ENCODE measurements at places on chromosomes 7 and 10. TPM values are rescaled to one million over a fixed set of nuclear protein-coding genes. Genes with fewer than 3 reads are reported as not detected.

The ZWINT gene
- 1.2 TPM for total RNA-seq

The TSPAN12 gene
- 85.0 TPM for total RNA-seq

The PLXDC2 gene
- 10.7 TPM for total RNA-seq

The PTPRN2 gene
- 1.1 TPM for total RNA-seq

The NUTM2B gene
- total RNA-seq: 0.99 TPM

The SPDYE5 gene
- not detected for total RNA-seq

The DYNC1I1 gene
- 23.7 TPM for total RNA-seq

The SRGN gene
- 105 TPM for total RNA-seq

DNA sequence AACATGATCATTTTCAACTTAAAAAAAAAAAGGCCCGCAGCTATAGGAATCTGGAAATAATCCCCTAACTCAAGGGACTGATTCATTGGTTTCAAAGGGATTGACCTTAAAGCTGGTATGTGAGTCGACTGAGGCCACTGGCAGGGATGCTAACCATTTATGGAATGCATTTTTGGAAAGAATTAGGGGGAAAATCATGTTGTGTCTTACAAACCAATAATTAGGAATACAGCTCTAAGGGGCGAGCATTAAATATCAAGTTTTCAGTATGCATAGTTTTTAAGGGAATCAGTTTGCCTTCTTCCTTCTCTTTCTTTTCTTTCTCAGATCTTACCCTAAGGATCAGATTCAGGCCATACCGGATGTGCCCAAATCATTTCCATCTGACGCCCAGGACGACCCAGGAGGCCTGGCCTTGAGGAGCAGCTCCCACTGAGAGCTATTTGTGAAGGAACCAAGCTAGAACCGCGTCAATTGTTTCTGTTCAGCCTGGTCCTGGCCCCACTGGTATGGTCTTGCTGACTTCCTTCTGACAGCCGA, 48.7 kb downstream of the BPGM start:
- no peaks in the 10 kb centered on the region for H3K36me3 ChIP-seq
- peaks cover 21% of the 10 kb centered on the region for H3K4me1 ChIP-seq
- no peak overlapping the region for H3K4me3 ChIP-seq
- no peaks in the 10 kb centered on the region for H3K27me3 ChIP-seq

GRCh38 chr10:100507357-100507732, 12.3 kb downstream of the SEC31B start:
- no peak overlapping the region for H3K4me3 ChIP-seq
- H3K4me1 ChIP-seq: no peaks in the 10 kb centered on the region
- no peaks in the 10 kb centered on the region for H3K36me3 ChIP-seq
- DNase-seq: no peak
- H3K27me3 ChIP-seq: no peaks in the 10 kb centered on the region

GRCh38 chr7:100369105-100369504, 4.2 kb upstream of the PILRA start:
- no peak overlapping the region for H3K27ac ChIP-seq
- H3K36me3 ChIP-seq: no peaks in the 10 kb centered on the region
- no peak overlapping the region for H3K4me3 ChIP-seq
- DNase-seq: peak; percentile 67
- no peaks in the 10 kb centered on the region for H3K4me1 ChIP-seq
- no peaks in the 10 kb centered on the region for H3K27me3 ChIP-seq

- DNase-seq: no peak
- H3K4me3 ChIP-seq: no peak overlapping the region
- no peaks in the 10 kb centered on the region for H3K4me1 ChIP-seq
These were observed 18.3 kb upstream of the CPXM2 start for GRCh38 chr10:123909866-123910265.

DNA sequence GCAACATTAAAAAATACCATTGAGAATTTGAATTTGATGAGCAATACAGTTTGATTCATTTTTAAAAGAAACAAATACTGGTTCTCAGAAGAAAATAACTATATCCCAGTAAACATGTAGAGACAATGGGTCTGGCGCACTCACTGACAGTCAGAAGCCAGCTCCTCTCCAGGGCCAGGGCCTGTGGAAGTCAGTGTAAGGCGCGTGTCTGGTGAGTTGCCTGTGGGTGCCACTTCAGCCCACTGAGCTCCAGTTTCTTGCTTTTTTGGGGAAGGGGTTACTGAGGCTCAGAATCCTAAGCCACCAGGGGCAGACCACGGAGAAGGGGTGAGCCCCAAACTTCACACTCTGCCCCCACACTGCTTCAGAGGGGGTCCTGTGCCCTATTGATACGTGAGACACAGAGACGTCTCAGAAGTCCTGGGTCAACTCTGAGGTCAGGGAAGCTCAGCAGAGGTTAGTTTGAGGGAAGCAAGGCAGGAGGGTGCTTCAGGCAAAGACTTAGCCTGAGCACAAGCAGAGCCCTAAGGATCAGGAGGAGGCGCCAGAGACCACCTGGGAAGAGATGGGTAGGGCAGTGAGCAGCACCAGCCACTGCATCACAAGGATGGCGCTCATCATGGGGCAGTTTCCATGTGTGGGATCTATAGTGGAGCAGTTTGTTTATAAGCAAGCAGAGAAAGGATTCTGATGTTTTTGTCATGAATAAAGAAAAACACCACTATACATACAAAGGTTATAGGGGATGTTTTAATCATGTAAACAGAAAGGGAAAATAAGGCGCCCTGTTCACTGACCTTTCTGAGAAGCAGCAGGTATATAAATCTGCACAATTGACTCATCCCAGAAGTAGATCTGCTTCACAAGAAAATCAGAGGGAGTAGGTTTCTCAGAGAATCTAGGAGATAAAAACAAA, 95.7 kb downstream of the PKD1L1 start:
- no peak overlapping the region for H3K4me3 ChIP-seq
- no peaks in the 10 kb centered on the region for H3K27me3 ChIP-seq
- DNase-seq: no peak
- H3K4me1 ChIP-seq: no peaks in the 10 kb centered on the region
- H3K27ac ChIP-seq: no peak overlapping the region
- H3K36me3 ChIP-seq: no peaks in the 10 kb centered on the region

DNA sequence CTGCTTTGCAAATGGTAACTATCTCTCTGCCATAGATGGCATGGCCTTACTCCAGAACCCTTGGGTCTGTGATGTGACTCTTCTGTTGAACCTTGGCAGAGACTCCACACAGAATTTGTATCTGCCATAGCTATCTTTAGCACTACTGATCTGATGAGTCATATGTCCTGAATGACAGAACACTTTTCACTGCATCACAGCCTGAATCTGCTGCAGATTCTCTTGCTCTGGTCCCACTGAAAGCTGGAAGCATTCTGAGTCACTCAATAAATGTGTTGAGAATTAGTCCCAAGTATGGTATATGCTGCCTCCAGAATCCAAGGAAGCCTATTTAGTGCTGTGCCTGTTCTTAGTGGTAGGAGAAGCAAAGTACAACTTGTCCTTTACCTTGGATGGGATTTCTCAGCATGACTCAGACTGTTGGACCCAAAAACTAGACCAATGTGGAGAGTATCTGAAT, 39.5 kb upstream of the ANKRD1 start:
- peaks cover 4% of the 10 kb centered on the region for H3K4me1 ChIP-seq
- H3K27ac ChIP-seq: no peak overlapping the region
- H3K36me3 ChIP-seq: no peaks in the 10 kb centered on the region
- DNase-seq: no peak
- no peaks in the 10 kb centered on the region for H3K27me3 ChIP-seq
- no peak overlapping the region for H3K4me3 ChIP-seq

GRCh38 chr7:77822269-77822668, 23.7 kb downstream of the PHTF2 start:
- DNase-seq: no peak
- no peaks in the 10 kb centered on the region for H3K4me1 ChIP-seq
- peaks cover 2% of the 10 kb centered on the region for H3K36me3 ChIP-seq

DNA sequence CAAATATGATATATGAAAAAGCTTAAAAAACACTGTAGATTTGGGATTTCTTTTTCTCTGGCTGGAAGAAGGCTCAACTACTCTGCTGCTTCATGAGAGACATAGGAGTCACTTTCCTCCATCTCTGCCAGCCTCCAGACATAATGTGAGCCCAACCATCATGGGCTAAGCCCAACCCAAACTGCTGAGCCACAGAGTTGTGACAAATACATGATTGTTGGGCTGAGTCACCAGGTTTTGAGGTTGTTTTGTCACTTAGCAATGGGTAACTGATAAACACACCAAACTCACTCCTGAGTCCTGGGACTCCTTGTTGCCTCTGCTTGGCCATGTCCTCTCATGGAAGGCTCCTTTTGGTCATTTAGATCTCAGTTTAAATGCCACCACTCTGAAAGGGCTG, 381.8 kb upstream of the FZD8 start:
- H3K27me3 ChIP-seq: no peaks in the 10 kb centered on the region
- H3K4me3 ChIP-seq: no peak overlapping the region
- DNase-seq: no peak
- H3K27ac ChIP-seq: no peak overlapping the region
- H3K4me1 ChIP-seq: no peaks in the 10 kb centered on the region

DNA sequence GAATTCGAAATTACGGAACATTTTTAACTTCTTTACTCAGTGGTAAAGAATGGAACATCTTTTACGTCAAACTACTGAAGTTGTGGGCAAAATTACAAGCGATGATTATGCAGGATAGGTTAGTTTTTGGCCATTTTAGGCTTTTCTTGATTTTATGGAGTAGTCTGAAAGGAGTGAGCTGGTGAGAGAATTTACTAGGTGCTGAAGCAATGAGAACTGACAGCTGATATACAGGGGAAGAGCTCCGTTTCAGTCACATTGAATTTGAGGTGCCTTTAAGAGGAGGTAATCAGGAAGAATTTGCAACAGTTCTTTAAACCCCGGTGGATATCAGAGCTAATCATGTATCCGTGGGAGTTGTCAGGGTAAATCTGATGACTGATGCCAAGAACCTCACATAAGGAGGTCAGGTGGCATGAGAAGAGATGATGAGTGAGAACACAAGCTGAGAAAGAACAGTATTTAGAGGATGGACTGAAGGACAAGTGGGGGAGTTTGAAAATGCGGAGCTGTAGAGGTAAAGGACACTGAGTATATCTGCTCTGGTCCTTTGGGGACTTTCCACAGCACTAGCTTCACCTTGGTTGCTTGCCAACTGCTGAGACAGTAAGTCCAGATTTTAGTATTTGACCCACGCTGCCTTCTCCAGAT, 104.3 kb downstream of the AHR start:
- no peaks in the 10 kb centered on the region for H3K27me3 ChIP-seq
- H3K36me3 ChIP-seq: no peaks in the 10 kb centered on the region
- H3K4me1 ChIP-seq: peaks cover 4% of the 10 kb centered on the region
- DNase-seq: no peak

- no peak overlapping the region for H3K4me3 ChIP-seq
- H3K4me1 ChIP-seq: no peaks in the 10 kb centered on the region
- no peaks in the 10 kb centered on the region for H3K36me3 ChIP-seq
- no peak overlapping the region for H3K27ac ChIP-seq
- DNase-seq: no peak
These were observed 80.8 kb downstream of the GPR26 start for GRCh38 chr10:123746942-123747341.

- peak overlapping the region; percentile 18 for H3K27ac ChIP-seq
- H3K27me3 ChIP-seq: no peaks in the 10 kb centered on the region
- H3K4me1 ChIP-seq: peaks cover 51% of the 10 kb centered on the region
- no peak overlapping the region for H3K4me3 ChIP-seq
These were observed 275.1 kb upstream of the KLF14 start for GRCh38 chr7:131008840-131009711.

DNA sequence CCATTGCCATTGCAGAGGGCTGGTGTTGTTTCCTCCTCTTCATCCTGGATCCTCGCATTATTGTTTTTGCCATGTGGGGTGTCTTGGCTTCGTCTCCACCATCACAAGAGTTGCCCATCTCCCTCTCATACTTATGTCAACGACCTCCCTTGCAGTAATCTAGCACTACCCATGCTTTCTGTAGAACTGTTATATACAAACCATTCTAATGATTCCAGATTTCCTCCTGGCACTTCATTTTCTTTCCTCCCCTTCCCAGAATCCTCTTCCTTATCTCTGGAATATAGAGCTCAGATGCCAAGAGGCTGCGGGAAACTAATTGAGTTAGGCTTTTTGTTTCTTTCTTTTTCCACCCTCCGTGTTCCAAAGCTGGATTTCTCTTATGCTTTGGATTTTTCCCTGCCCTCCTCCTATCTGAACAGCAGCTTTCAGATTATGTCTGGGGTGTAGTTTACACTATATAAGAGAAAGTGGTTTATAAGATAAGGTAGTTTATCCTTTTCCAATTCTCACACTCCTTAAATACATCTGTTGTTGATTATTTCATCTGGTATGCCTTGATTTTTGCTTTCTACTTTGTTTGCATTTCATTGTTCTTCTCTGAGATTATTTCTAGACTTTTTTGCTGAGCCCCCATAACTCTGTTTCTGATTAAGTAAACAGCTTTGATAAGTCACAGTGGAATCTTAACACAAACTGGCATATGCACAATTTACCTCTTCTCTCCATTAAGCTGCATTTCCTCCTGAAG, 264.1 kb downstream of the BICC1 start:
- no peaks in the 10 kb centered on the region for H3K36me3 ChIP-seq
- no peaks in the 10 kb centered on the region for H3K27me3 ChIP-seq
- H3K27ac ChIP-seq: no peak overlapping the region
- no peaks in the 10 kb centered on the region for H3K4me1 ChIP-seq
- DNase-seq: no peak

DNA sequence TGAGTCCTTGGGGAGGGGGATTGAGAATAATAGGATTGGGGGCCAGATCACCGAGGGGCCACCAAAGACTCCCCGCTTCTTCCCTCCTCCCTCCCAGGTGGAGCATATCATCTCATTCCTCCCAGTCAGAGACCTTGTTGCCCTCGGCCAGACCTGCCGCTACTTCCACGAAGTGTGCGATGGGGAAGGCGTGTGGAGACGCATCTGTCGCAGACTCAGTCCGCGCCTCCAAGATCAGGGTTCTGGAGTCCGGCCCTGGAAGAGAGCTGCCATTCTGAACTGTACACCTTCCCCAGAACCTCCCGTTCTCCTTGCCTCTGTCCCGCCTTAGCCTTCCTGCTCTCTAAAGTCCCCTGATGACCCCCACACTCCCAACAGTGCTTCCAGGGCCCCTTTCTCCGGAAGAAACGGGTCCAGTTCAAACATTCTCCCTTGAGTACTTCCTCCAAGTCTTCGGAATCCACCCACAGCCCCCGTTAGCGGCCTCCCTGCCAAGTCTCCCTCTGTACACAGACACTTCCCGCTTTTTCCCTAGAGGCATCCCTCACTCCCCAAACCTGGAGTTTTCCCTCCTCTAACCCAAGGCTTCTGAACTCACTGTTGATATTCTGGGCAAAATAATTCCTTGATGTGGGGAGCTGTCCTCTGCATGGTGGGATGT, 4.1 kb downstream of the FBXO24 start:
- DNase-seq: no peak
- peaks cover 23% of the 10 kb centered on the region for H3K4me1 ChIP-seq
- no peaks in the 10 kb centered on the region for H3K36me3 ChIP-seq
- H3K4me3 ChIP-seq: peak overlapping the region; percentile 15
- H3K27ac ChIP-seq: peak overlapping the region; percentile 58

- no peaks in the 10 kb centered on the region for H3K4me1 ChIP-seq
- no peak overlapping the region for H3K27ac ChIP-seq
These were observed 114.5 kb downstream of the PTPN20 start for GRCh38 chr10:47025540-47026300.

DNA sequence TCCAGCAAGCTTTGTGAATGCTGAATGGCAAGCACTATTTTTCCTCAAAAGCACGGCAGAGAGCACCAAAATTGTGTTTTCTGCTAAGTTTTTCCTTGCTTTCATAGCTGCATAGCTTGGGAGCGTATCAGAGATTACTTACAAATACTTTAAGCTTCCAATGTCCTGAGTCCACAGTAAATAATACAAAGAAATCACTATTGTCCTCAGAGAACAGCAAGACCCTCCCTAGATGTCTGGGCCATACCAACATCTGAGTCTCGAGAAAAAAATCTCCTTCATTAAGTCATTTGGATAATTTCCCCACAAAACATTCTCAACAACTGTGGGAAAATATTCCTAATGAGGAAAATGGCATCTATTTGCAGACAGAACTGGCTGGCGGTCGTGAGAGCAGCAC, 41.7 kb downstream of the SGMS1 start:
- no peak overlapping the region for H3K4me3 ChIP-seq
- H3K36me3 ChIP-seq: no peaks in the 10 kb centered on the region
- peaks cover 39% of the 10 kb centered on the region for H3K4me1 ChIP-seq

Data from heart left ventricle (tissue), 16 donors.